T-cell (primary cell): ENCODE measurements at places on chromosomes 12 and 14.
A peak's percentile ranks its signal among the peaks of the same experiment; 100 is the strongest.

- no peak overlapping the region for H3K4me3 ChIP-seq
- no peaks in the 10 kb centered on the region for H3K27me3 ChIP-seq
- no peaks in the 10 kb centered on the region for H3K36me3 ChIP-seq
- H3K27ac ChIP-seq: no peak overlapping the region
- no peaks in the 10 kb centered on the region for H3K4me1 ChIP-seq
- no peak for DNase-seq
These were observed 62.1 kb upstream of the TRIM9 start for GRCh38 chr14:51157012-51157411.

- no peaks in the 10 kb centered on the region for H3K4me1 ChIP-seq
- no peaks in the 10 kb centered on the region for H3K27me3 ChIP-seq
- DNase-seq: no peak
- no peak overlapping the region for H3K4me3 ChIP-seq
- no peak overlapping the region for H3K27ac ChIP-seq
These were observed 41.3 kb downstream of the VDR start for GRCh38 chr12:47863467-47863866.

DNA sequence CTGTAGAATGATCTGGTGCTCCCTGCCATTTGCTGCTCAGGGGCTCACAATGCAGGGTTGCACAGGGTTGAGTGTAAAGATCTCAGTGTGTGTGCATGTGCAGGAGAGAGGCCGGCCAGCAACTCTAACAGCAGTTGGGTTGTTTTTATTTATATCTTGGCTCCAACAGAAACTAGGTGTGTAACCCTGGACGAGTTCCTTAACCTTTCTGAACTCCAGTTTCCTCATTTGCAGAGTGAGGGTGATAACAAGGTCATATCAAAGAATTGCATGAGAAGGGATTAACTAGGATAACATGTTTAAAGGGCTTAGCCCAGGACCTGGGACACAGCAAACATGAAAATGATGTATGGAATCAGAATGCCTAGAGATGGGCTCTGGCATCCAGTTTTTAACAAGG is 14.8 kb upstream of the JDP2 start:
- H3K27me3 ChIP-seq: peaks cover 3% of the 10 kb centered on the region
- no peak for DNase-seq
- H3K4me3 ChIP-seq: no peak overlapping the region
- H3K36me3 ChIP-seq: no peaks in the 10 kb centered on the region
- H3K27ac ChIP-seq: no peak overlapping the region
- H3K4me1 ChIP-seq: no peaks in the 10 kb centered on the region

DNA sequence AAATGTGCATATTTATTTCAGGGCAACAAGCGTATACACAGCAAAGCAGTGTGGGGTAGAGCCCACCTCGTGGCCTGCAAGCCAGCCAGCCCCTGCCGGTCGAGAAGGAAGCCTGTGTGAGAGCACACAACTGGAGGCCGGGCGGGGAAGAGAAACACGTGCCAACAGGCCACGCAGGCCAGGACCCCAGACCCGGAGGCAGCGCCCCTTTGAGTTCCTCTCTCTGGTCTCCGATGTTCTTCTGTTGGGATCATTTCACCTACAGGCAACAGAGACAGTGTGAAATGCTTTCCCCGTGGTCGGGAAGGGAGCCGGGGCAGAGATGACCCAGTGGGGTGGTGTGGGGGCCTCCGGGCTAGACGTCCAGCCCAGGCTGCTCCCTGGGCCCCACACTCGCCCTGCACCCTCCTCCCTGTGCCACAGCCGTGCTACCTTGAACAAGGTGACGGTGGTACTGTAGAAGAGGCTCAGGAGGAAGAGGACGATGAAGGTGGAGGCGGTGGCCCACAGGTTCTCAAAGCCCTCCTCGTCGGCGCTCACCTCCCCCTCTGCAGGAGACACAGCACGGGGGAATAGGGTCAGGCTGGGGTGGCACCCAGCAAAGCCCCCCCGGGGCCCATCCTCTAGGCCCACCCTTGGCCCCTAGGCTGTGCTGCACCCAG is 325.5 kb downstream of the TMEM121 start:
- H3K36me3 ChIP-seq: no peaks in the 10 kb centered on the region
- no peak overlapping the region for H3K27ac ChIP-seq
- H3K4me3 ChIP-seq: no peak overlapping the region
- no peaks in the 10 kb centered on the region for H3K27me3 ChIP-seq
- peaks cover 26% of the 10 kb centered on the region for H3K4me1 ChIP-seq

DNA sequence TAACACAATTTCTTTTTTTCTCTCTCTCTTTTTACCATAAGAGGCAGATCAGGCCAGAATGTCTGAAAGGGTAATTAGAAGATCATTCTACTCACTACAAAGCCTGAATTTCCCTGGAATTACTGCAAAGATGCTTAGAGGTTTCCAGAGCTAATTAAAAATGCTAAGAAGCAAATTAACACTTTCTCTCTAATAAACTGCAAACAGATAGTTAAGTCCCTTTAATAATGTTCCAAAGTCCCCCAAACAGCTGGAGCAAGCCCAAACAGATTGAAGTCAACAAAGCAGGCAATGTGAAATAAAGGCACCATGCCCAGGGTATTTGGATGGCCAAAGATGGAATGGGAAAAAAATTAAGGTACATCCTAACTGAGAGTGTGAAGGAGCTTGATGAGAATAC is 208.8 kb upstream of the LRFN5 start:
- no peaks in the 10 kb centered on the region for H3K27me3 ChIP-seq
- H3K4me3 ChIP-seq: no peak overlapping the region
- no peaks in the 10 kb centered on the region for H3K36me3 ChIP-seq

DNA sequence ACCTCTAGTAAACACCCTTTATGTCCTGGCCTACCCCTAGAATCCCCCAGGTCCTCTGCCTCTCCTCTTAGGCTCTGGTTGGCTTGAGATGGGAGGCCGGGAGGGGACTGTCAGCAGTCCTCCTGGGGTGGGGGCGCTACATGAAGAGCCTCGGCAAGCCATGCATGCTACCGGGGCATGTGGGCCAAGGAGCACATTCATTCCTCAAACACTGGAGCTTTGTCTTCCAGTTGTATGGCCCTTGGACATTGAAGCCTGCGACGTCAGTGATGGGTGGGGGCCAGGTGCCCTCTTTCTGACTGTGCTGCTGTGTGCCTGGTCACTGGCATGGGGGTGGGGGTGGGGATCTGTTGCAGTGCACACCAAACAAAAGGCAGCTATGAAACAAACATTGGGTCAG is 15.8 kb upstream of the CELA1 start:
- H3K27ac ChIP-seq: no peak overlapping the region
- DNase-seq: no peak
- H3K36me3 ChIP-seq: peaks cover 14% of the 10 kb centered on the region
- H3K4me1 ChIP-seq: no peaks in the 10 kb centered on the region

DNA sequence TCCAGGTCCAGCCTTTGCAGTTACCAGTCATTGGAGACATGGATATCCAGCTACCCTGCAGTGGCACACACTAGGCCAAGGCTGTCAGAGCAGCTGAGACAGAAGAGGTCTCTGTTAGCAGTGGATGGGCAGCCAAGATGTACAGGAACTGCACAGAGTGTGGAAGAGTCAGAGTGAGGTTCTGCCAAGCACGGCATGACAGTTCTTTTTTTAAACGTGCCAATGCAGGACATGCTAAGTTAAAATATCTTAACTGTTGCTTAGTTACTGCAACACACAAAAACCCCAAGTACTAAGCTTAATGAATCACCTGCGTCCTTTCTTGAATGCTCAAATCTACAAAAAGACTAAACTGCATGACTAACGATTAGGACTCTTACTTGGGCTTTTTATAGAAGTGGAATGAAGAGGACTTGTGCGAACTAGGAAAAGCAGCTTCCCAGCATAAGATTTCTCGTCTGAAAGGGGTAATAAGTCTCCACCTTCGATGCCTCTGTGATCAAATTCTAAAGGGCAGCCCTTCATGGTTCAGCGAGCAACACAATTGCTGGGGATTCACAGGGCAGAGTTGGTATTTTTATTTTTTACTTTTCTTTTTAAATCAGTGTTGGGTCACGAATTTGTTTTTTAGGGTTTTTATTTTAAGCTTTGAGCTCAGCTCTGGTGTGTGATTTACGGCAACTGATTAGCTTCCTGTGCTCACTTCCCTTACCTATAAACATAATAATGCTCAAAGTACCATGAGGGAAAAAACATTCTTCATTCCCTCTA is 20.6 kb downstream of the MAPK1IP1L start:
- no peak overlapping the region for H3K4me3 ChIP-seq
- H3K27ac ChIP-seq: peak overlapping the region; percentile 64
- H3K4me1 ChIP-seq: peaks cover 15% of the 10 kb centered on the region

DNA sequence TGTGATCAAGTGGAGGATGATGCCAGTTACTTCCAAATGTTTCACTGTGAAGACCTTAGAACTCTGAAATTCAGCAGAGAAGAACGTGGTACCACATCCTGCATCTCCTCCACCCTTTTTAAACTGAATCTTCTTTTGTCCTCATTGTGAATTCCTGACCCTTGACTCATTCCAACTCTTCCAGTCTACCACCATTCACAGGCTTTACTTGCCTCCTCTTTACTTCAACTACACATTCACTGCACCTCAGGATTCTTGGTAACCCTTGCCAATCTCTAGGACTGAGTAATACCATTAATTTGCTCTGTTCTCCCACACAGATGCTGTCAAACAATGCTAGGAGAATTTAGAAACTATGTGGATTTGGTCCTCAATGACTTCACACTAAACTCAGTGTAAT is 37.3 kb downstream of the PPP1R12A start:
- no peaks in the 10 kb centered on the region for H3K36me3 ChIP-seq
- no peaks in the 10 kb centered on the region for H3K27me3 ChIP-seq
- H3K4me3 ChIP-seq: no peak overlapping the region
- no peak overlapping the region for H3K27ac ChIP-seq
- peaks cover 9% of the 10 kb centered on the region for H3K4me1 ChIP-seq
- DNase-seq: no peak

DNA sequence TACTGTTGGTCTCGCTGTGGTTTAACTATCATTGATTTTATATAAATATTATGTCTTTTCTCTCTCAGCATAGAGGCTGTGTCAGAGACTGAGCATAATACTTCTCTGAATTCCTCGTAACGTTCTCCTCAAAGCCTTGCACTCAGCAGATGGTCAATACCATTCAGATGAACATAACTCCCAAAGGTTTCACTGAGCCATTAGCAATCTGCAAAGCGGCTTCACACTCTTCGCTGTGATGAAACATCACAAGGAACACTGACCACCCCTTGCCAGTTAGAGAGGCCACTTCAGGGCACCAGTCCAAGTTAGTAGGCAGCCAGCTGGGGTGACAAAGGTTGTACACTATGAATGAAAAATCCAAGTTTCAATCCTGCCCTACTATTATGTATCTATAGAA is 30.1 kb upstream of the STON2 start:
- H3K4me3 ChIP-seq: no peak overlapping the region
- no peak for DNase-seq
- H3K4me1 ChIP-seq: peaks cover 2% of the 10 kb centered on the region
- H3K27me3 ChIP-seq: peaks cover 29% of the 10 kb centered on the region

DNA sequence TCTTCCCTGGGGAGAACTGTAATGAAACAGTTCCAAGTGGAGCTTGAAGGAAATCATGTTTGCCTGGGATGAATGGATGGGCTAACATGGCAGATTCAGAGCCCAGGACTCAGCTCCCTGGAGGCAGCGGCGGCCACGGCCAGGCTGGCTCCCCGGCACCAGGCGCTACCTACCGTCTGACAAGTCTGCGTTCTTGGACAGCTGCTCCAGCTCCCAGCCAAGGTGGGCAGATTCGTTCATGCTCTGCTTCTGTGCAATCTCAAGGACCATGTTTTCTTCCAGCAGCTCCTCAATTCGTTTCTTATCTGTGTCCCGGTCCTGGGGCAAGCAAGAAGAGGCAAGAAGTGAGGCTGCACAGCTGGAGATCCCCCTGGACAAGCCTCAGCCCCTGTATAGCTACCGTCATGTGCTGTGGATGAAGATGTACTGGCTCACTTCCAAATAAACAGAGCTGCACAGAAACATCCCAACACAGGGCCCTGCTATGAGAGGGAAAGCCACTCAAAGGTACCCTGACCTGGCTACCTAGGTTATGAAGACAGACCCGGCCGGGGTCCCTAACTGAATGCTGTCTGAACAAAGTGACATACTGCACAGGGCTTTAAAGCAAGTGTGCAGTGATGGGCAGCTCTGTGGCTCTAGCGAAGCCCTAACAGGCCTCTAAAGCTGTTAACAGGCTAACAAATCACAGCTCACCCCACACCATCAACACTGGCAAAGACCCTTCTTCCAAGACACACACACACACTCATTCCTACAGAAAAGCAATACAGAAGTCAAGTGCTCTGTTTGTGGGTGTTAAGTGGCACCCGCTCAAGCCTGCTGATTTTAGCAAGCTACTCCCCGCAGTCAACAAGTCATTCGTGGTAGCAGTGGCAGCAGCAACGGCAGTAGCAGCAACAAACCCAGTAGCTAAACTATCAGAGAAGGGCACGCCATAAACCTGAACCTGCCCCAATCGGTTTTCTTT is 80.4 kb upstream of the GPR68 start:
- H3K4me3 ChIP-seq: peak overlapping the region; percentile 43
- no peaks in the 10 kb centered on the region for H3K27me3 ChIP-seq
- peaks cover 90% of the 10 kb centered on the region for H3K36me3 ChIP-seq

GRCh38 chr14:75165586-75166391 is 10.6 kb downstream of the TMED10 start:
- H3K4me3 ChIP-seq: no peak overlapping the region
- no peak overlapping the region for H3K27ac ChIP-seq
- no peaks in the 10 kb centered on the region for H3K36me3 ChIP-seq
- H3K4me1 ChIP-seq: peaks cover 4% of the 10 kb centered on the region
- no peak for DNase-seq
- no peaks in the 10 kb centered on the region for H3K27me3 ChIP-seq

DNA sequence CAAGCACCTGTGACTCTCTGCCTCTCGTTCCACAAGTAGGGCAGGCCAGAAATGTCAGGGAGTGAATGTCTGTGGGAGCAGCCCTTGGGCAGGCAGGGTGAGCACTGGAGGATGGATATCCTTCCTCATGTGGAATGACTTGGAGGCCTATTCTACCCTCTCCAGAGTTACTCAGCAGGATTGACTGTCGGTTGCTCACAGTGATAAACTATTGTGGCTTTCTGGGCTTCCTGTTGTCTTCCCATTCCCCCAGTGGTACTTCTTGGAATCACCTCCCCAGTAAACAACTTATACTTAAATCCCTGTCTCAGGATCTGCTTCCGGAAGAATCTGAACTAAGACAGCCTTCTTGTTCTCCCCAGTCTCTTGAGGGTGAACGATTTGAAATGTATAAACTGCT is 79.6 kb upstream of the MANSC4 start:
- no peaks in the 10 kb centered on the region for H3K36me3 ChIP-seq
- H3K27ac ChIP-seq: no peak overlapping the region
- no peak overlapping the region for H3K4me3 ChIP-seq
- H3K27me3 ChIP-seq: no peaks in the 10 kb centered on the region
- DNase-seq: no peak

DNA sequence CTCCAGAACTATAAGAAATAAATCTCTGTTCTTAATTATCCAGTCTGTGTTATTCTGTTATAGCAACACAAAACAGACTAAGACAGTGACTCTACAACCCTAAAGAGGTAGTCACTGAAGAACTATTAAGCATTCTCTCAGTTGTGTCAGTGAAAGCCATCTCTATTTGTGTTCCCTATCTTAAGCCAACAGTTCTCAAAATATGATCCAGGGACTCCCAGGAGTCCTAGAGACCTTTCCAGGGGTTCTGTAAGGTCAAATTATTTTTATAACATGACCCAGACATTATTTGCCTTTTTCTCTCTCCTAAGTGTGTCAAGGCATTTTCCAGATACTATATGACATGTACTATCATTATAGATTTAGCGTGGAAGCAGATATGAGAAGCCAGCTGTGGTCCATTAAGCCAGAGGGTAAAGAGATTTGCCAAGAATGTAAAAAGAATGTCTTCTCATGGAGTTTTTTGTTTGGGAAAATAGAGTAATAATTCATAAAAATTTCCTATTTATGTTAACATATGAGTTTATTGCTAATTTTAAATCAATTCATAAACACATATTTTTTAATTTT is 315.8 kb downstream of the RGS6 start:
- no peaks in the 10 kb centered on the region for H3K4me1 ChIP-seq
- no peak overlapping the region for H3K27ac ChIP-seq
- no peak overlapping the region for H3K4me3 ChIP-seq
- H3K36me3 ChIP-seq: no peaks in the 10 kb centered on the region
